ENCODE measurements at places on chromosomes 4 and X.

DNA sequence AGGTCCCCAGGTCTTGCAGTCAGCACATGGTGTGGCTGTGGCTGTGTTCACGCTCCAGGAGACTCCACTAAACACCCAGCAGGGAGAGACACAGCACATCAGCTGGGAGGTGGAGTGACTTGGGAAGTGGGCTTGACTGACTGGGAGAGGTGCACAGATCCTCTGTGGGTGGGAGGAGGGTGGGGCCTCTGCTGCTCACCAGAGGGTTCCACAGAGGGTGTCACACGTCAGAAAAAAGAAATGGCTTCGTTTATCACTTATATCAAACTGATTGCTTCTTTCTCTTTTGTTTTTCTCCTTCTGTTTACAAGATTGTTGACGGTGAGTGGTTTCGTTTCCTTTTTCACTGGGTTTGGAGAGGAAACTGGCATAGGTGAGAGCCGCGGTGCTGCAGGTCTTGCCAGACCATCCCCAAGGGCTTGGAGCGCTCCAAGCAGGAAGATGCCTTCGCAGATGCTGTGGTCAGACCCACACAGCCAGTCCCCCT, 24.8 kb upstream of the FAM193A start:
- no peak for DNase-seq

DNA sequence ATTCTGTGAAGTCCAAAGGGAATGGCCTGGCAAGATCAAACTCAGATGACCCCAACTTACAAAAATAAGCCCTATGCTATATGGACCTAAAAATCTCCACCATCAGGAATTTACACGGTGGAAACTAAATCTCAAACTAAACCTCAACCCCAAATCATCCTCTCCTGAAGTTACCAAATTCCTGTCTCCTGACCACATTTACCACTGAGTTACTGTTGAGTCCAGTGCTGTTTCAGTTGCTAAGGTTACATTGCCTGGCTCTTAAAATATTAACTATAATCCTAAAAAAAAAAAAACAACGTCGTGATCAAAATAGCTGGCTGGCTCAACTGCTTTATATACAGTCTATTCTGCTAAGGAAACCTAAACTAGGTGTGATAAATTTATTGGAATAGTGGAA, 315.2 kb upstream of the SLIT2 start:
- no peak for DNase-seq

DNA sequence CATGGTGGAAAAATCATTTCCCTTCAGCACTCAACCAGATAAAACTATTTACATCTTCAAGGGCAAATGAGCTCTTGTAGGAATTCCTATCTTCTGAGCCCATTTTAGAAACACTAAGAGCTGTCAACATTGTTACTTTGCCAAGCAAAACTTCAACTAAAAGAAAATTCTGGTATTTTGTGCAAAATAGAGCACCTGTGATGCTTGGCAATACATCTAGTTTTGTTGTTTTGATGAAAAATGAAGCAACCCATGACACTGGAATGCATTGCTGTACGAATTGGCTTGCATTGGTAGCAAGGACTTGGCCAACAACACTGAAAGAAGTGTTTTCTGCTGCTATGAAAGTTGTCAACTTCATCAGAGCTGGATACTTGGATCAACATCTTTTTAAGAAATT, 194.4 kb downstream of the COX18 start:
- DNase-seq, result no peak

DNA sequence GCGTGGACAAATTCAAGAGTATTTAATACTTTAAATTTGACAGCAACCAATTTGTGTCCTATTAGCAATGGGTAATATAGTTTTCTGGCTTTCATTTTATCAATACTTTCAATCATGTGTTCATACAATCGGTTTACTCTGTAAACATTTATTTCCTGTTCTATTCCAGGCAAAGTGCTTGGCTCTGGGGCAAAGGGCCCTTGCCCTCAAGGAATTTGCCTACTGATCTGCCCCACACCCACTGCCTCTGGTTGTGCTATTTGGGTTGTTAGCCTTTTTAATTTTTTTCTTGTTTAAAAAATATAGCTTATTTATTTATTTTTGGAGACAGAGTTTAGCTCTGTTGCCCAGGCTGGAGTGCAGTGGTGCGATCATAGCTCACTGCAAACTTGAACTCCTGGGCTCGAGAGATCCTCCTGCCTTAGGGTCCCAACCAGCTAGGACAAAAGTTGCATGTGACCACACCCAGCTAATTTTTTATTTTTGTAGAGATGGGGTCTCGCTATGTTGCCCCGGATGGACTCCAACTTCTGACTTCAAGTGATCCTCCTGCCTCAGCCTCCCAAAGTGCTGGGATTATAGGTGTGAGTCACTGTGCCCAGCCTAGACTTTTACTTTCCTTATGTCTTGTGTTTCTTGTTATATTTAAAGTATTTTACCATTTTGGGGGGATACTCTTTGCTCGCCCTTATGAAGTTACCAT, 30.7 kb upstream of the CBR4 start:
- DNase-seq, result no peak

GRCh38 chr4:39994406-39994805, 16.7 kb upstream of the PDS5A start:
- no peak for DNase-seq

DNA sequence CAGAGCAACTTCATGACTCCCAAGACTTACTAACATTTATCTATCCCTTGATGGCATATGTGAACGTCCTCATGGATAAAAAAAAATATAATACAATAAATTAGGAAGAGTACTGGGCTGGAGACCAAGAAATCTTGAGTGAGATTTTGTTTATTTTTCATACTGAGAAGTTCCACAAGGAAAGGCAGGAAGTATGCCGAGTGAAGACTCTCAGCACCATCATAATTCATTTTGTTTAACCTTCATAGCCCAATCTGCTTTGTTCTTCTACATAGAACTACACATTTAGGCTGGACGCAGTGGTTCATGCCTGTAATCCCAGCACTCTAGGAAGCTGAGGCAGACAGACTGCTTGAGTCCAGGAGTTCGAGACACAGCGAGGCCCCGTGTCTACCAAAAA, 198.3 kb downstream of the NSUN7 start:
- no peak for DNase-seq

GRCh38 chr4:189858435-189858834, 82.2 kb upstream of the FRG1 start:
- DNase-seq, result no peak

Data from hematopoietic multipotent progenitor cell treated with erythropoietin and hydrocortisone succinate and interleukin-3 and kit ligand, for 17 days (in vitro differentiated cells).